ENCODE measurements at places on chromosomes 1 and 21. TPM values are rescaled to one million over a fixed set of nuclear protein-coding genes. Genes with fewer than 3 reads are reported as not detected.
A peak's percentile ranks its signal among the peaks of the same experiment; 100 is the strongest.

DNA sequence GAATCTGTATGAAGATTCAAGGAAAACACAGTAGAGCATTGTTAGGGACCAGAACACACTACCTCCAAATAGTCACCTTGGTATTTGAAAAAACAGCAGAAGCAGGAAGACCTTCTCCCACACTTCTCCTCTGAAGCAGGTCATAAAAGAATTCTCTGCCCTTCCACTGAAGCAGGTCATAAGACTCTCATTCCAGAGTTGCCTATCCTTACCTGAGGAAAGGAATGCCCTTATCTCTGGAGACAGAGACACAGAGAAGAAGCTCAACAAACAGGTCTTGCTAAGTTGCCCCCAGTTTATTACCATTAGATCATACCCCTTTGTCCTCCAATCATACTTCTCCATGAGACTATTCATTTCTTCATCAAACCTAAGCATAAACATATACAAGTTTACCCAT, 225.8 kb upstream of the TNR start:
- H3K27me3 ChIP-seq, result no peaks in the 10 kb centered on the region
- no peaks in the 10 kb centered on the region for H3K36me3 ChIP-seq
- no peaks in the 10 kb centered on the region for H3K4me1 ChIP-seq
- no peak for DNase-seq
- H3K27ac ChIP-seq, result no peak overlapping the region

Gene CRNN
- not detected for total RNA-seq

- peaks cover 59% of the 10 kb centered on the region for H3K36me3 ChIP-seq
- H3K4me3 ChIP-seq, result no peak overlapping the region
- peaks cover 3% of the 10 kb centered on the region for H3K4me1 ChIP-seq
- H3K27ac ChIP-seq, result no peak overlapping the region
Measured at GRCh38 chr1:17001760-17002523, 9.8 kb downstream of the ATP13A2 start.

- no peak overlapping the region for H3K4me3 ChIP-seq
- H3K27me3 ChIP-seq, result no peaks in the 10 kb centered on the region
- no peak for DNase-seq
- no peaks in the 10 kb centered on the region for H3K36me3 ChIP-seq
- H3K27ac ChIP-seq, result no peak overlapping the region
Measured at GRCh38 chr1:22338071-22338765, 113.4 kb upstream of the ZBTB40 start.

GRCh38 chr1:172220376-172220775, 200.1 kb upstream of the C1orf105 start:
- no peaks in the 10 kb centered on the region for H3K4me1 ChIP-seq
- H3K27ac ChIP-seq, result no peak overlapping the region
- H3K36me3 ChIP-seq, result no peaks in the 10 kb centered on the region

DNA sequence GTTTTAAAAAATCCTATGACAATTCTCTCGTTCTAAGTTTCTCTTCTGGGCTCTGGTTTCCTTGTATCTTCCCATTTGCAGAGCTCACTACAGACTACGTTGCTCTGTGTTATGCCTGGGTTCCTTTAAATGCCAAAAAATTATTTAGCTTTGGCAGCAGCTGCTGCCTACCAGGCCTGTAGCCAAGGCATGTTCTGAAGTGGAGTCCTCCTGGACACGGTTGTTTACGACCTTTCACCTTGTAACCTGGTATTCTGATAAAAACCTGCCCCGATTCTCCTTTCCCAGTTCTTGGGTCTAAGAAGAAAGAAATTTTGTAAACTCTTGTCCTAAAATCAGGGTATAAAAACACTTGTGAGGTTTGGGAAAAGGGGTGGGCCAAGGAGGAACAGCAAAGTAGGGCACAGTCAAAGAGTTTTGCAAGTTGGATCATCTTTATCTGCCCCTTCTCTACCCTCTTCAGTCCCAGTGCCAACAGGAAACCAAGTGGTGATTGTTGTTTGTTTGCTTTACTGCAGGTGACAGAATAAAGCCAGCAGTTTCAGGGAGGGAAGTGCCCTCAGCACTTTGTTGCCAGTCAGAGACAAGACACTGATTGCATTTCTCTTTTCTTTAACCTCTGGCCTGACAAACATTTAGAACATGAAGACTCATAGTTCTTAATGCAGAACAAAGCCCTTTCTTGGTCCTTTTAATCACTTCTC, 3.1 kb upstream of the TXNIP start:
- peaks cover 20% of the 10 kb centered on the region for H3K4me1 ChIP-seq
- H3K4me3 ChIP-seq, result no peak overlapping the region
- DNase-seq, result peak; percentile 65
- H3K27ac ChIP-seq, result peak overlapping the region; percentile 94
- no peaks in the 10 kb centered on the region for H3K27me3 ChIP-seq

Gene SMCP
- total RNA-seq, result not detected

GRCh38 chr21:42044871-42045495, 26.1 kb upstream of the UMODL1 start:
- H3K27ac ChIP-seq, result no peak overlapping the region
- no peak overlapping the region for H3K4me3 ChIP-seq
- DNase-seq, result no peak
- no peaks in the 10 kb centered on the region for H3K27me3 ChIP-seq
- H3K36me3 ChIP-seq, result no peaks in the 10 kb centered on the region

Gene TMED5
- 58.6 TPM for total RNA-seq

Gene LCE1C
- not detected for total RNA-seq

DNA sequence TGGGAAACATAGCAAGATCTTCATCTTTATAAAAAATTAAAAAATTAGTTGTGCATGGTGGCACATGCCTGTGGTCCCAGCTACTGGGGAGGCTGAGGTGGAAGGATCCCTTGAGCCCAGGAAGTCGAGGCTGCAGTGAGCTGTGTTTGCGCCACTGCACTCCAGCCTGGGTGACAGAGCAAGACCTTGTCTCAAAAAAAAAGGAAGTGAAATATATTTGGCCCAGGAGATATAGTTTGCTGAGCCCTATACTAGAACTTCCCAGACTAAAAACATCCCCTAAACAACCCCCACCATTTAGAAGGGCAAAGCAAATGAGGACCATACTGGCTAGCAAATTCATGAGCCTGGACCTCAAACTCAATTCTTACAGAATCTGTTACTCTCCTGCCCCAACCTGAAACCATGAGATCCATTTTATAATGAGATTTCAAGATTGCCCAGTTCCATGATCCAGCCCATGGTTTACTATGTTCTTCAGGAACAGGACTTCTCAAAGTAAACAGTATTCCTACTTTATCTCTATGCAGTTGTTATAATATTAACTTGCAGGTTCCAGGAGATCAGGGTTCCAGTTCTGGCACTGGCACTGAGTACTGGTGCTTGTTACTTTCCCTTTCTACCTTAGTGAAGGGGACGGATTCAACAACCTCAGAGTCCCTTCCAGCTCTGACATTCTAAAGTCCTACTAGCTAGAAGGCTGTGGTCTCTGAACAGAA, 48.9 kb upstream of the TADA1 start:
- no peaks in the 10 kb centered on the region for H3K36me3 ChIP-seq
- H3K27me3 ChIP-seq, result peaks cover 21% of the 10 kb centered on the region
- H3K4me1 ChIP-seq, result peaks cover 4% of the 10 kb centered on the region
- DNase-seq, result no peak

Gene SUSD4
- total RNA-seq, result 3.8 TPM

- no peak for DNase-seq
- no peaks in the 10 kb centered on the region for H3K36me3 ChIP-seq
- H3K27me3 ChIP-seq, result no peaks in the 10 kb centered on the region
- H3K27ac ChIP-seq, result no peak overlapping the region
Measured at GRCh38 chr1:103025858-103026409, 82.4 kb downstream of the COL11A1 start.

Gene LIX1L
- 40.3 TPM for total RNA-seq

Gene ANGPTL3
- total RNA-seq, result not detected

- H3K4me1 ChIP-seq, result peaks cover 26% of the 10 kb centered on the region
- H3K27ac ChIP-seq, result peak overlapping the region; percentile 28
- H3K36me3 ChIP-seq, result no peaks in the 10 kb centered on the region
- no peak overlapping the region for H3K4me3 ChIP-seq
- peak; percentile 96 for DNase-seq
- no peaks in the 10 kb centered on the region for H3K27me3 ChIP-seq
Measured at GRCh38 chr1:26723013-26723991, 27.5 kb downstream of the ARID1A start.

GRCh38 chr21:14526836-14527695, 19.0 kb downstream of the SAMSN1 start:
- H3K4me1 ChIP-seq, result no peaks in the 10 kb centered on the region
- no peak overlapping the region for H3K4me3 ChIP-seq
- H3K36me3 ChIP-seq, result no peaks in the 10 kb centered on the region
- no peak for DNase-seq
- H3K27me3 ChIP-seq, result no peaks in the 10 kb centered on the region

Gene HNRNPCL4
- total RNA-seq, result not detected

DNA sequence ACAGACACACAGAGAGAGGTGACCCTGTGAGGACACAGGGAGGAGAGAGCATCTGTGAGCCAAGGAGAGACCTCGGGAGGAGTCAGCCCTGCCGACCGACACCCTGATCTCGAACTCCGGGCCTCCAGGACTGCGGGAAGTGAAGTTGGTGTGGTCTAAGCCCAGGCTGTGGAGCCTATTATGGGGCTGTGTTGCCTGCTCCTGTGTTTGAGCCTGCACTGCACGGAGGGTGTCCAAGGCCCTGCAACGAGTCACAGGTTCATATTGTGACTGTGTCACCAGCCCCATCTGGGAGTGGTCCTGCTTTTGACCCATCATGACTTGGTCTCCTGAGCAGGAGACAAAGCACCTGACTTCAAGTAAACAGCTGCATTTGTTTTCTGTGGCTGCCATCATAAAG, 186.0 kb upstream of the AJAP1 start:
- no peak for DNase-seq
- H3K4me1 ChIP-seq, result no peaks in the 10 kb centered on the region
- H3K27ac ChIP-seq, result no peak overlapping the region
- H3K36me3 ChIP-seq, result no peaks in the 10 kb centered on the region
- H3K27me3 ChIP-seq, result no peaks in the 10 kb centered on the region
- H3K4me3 ChIP-seq, result no peak overlapping the region

Gene NECTIN4
- not detected for total RNA-seq
